ENCODE measurements at places on chromosomes 12 and 14.

DNA sequence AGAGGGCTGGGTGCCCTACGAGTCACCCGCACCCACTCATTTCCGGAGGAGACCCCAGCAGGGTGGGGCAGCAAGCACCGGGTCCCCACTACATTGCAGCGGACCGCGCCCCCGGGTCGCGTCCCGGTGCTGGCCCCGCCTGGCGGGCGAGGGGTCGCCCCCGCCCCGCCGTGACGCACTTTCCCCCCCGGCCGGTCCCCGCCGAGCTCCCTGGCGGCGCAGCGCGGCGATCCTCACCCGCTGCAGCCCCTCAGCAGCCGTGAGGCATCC is 106.1 kb downstream of the PRICKLE1 start:
- DNase-seq = no peak

DNA sequence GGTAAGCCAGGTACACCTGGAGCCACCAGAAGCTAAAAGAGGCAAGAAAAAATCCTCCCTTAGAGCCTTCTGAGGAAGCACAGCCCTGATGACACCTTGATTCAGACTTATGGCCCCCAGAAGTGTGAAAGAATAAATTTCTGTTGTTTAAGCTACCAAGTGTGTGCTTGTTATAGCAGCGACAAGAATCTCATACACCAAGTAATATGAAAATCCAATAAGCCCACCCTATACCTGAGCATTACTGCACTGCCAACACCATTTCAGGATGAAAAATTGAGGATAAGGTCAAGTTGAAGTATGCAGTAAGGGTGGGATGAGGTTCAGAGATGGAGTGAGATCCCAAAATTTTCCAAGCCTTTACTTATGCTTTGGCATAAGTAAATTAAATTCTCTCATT is 163.6 kb upstream of the CCDC196 start:
- no peak for DNase-seq

- no peak for DNase-seq
Observed at GRCh38 chr12:121297435-121297991, 1.0 kb upstream of the CAMKK2 start.

GRCh38 chr12:46678426-46678825 is 147.4 kb downstream of the SLC38A4 start:
- DNase-seq = no peak

GRCh38 chr14:89164168-89165073 is 252.6 kb downstream of the FOXN3 start:
- no peak for DNase-seq

GRCh38 chr12:2609020-2609419 is 185.8 kb upstream of the FKBP4 start:
- no peak for DNase-seq

DNA sequence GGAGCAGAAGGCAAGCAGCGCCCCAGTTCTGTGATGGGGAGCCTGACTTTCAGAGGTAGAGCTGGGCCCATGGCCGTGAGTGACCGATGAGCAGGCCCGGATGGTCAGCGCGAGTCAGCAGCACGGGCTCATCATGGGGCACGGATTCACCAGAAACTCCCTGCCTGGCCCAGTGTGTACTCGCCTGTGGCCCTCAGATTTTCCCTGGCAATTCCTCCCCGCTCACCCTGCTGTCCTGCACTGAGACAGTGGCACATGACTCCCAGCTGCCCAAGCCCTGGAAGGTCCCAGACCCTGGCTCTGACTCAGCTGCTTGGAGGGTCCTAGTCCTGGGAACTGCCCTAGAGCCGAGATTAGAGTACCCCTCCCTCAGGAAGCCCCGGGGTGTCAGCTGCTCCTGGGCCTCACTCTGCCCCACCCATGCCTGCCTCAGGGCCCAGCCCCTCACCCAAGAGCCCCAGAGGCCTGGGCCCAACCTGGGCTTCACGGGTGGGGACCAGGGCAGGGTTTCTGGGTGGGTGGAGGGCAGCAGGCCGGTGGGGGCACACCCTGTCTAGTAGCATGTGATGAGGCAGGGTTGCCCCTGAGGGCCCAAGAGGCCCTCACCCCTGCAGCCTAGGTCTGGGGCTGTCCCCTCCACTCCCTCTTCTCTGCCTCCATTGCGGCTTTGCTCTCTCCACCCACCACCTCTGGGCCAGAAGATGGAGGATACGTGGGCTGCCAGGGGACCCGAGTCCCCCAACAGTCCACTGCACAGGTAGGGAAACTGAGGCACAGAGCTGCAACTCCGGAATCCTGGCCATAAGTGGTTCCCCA is 8.4 kb downstream of the TRMT61A start:
- DNase-seq = no peak

- no peak for DNase-seq
Observed at GRCh38 chr12:70852416-70853150, 68.0 kb downstream of the PTPRR start.

GRCh38 chr14:54652188-54652587 is 85.3 kb downstream of the SAMD4A start:
- no peak for DNase-seq
